ENCODE measurements at places on chromosomes 5 and 9.

DNA sequence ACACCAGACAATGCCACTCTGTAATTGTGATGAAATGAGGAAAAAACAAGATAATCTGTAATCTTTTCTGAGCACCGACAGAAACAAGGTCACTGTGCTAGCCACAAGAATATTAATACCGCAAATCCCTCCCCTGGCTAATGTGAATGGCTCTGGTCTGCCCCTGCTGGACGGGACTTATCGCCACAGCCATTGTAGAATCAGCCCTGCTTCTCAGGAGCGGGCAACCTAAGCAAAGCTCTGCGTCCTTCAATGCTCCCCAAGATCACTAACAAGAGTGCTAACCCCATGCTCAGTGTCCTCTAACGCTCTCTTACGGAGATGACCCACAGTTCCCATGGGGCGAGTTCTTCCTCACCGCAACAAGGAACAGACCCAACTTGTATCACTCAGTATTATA, 42.7 kb downstream of the OR2V1 start:
- no peak for DNase-seq

GRCh38 chr5:151741678-151742423, 16.6 kb downstream of the ATOX1 start:
- no peak for DNase-seq

DNA sequence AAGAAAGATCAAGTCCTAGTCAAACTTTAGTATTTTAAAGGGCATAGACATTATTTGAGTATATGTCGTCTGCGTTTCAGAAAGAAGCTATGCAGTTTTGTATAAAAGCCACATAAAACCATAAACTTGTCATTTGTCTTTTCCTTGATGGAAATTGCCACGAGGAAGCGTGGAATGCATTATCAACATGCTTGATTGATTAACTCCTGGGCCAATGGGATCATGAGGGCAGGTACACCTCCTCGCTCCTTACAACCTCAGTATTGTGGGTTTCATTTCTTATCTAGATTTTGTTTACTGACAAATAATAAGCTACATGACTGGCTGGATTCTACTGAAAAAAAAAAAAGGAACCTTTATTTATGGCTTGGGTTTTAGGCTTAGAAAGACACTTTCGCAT, 122.5 kb upstream of the RFX3 start:
- no peak for DNase-seq

GRCh38 chr9:63859475-63860215, 1425.4 kb downstream of the FOXD4L5 start:
- peak; percentile 22 for DNase-seq

DNA sequence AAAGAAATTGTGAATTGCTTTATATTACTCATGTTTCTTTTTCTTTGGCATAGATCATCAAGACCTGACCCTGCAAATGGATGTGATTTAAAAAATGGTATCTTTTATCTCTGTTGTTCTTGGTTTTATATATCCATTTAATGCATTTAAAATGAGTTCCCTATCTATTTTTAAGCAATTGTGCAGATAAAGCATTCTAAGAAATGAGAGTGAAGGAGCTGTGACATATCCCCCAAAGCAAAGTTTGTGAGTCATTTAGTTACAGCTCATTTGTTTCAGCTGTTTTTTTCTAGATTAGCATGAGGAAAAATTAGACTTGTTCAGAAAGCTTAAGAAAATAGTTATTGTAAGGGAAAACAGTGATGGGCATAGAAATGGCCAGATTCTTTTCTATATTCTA, 7.6 kb upstream of the ELOVL7 start:
- DNase-seq: no peak

DNA sequence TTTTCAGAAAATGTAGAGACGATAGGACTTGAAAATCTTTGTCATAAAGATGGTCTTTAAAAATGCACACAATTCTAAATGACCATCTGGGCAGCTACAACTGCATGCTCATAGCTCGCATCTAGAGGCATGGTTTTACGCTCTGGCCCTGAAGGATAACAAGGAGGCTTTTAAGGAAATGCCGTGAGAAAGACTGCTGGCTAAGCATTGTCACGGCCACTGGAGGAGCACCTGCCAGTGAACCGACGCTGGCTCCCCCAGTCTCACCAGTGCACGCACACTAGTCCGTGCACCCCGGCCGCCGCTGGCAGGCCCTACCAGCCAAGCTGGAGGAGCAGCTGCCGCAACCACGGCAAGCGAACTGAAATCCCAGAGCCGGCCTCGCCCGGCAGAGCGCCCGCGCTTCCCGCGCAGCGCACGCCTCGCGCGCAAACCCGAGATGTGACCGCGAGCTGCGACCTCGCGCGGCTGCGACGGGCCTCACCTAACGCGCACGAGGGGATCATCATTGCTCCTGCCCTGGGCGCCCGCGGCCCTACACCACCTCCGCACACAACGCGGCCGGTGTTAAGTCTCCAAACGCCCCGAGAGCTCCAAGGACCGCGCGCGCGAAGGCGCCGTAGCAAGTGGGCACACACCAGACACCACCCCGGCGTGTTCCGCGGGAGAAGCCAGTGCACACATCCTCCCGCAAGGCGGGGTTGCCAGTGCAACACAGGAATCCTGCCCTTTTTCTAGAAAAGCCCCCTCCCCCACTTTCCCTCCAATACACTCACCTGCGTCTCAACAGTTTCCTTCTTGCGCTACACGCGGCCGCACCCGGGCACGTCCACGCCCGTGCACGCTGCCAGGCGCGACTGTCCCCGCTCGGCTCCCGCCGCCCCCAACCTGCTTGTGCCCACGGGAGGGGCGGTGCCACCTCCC, 5.3 kb downstream of the ELAVL2 start:
- no peak for DNase-seq

DNA sequence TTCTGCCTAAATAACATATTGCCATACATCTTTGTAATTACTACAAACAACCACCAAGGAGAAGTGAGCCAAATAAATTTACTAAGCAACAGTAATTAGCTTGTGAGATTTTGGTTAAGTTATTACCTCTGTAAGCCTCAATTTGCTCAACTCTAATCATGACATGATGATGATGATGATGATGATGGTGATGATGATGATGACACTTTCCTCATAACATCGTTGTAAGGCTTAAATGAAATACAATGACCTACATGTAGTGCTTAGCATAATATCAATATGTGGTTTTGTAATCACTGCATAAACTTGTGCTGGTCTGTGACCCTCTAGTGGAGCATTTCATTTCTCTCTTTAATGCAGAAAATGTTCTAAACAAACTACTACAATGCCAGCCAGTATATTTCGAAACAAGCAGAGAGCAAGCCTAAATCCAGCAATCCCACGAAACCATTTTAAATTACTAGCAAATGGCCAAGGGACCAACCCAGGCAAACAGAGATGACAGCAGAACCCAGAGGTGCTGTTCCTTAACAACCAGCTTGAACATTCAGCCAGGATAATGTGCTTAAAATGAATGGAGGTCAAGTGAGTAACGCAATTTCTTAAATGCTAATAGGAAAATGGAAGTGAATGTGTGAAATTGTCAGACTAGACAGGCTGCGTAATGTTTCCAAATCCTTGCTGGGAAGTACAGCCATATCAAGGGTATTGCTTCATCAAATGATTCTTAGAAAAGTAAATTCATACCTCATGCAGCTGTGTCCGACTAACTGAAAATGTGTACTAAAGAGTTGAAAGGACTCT, 281.9 kb upstream of the PUM3 start:
- no peak for DNase-seq

DNA sequence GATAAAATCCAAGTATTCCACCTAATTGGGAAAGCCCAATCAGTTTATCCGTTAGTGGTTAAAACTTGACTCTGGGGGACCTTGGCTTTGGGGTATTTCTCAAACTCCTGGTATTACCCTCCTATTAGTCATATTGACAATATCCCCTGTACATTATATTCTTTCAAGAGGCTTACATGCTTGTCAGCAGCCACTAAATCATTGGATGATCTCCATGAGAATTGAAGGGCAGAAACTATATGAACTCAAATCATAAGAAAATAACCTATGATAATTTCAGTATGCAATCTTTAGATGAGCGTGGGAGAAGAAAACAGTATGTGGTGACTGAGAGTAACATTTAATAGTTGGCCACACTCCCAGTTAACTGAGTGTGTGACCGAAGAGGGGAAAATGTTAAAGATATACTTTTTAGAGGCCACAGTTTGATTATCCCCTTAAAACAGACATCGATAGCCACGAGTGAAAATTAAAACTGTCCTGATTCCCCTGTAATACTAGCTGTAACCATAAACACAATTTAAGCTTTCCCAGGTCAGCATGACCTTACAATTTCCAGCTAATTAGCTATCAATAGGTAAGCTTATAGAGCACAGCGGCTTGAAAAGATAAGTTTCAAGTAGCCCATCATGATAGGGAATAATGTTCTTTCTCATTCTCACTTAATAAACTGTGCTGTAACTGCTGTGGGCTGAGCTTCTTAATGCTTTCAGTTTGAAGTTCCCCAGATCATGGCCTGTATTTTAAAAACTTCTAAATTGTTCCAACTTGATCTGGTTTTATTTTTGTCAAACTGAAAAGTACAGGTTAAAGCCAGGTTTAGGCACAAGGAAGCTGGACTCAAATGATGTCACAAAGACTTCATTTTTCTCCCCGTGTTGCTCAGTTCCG, 58.6 kb downstream of the PUM3 start:
- no peak for DNase-seq

GRCh38 chr5:58674070-58674469, 91.2 kb downstream of the RAB3C start:
- no peak for DNase-seq

GRCh38 chr5:90022711-90023053, 386.9 kb downstream of the CETN3 start:
- DNase-seq: no peak

DNA sequence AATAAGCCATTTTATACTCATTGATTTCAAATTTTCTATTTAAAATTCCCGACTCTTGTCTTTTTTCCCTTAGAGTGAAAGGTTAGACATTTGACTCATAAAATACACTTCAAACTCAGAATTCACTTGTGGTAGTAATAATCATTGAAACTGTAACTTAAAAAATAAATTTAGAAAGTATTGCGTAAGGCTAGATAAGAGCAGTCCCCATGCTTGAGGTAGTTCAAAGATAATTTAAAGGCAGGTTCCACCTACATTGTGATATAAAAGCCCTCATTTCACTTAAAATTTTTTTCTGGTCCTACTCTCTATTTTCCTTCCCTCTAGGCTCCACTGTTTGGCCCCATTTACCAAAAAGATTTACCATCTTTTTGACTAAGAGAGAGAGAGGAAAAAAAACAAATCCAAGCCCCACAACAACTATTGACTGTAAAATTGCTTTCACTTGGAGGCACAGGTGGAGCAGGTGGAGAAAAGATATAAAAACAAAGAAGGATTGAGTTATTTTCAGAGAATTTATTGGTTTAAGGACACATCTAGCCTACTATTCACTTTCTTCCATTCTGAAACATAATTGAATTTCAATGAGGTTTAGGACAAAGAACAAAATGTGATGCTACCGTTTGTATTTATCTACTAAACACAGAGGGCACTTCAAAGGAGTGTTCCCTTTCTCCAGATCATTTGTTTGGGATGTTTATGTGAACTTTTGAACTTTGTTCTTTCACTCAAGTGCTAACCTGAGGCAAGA, 61.0 kb downstream of the FBXO4 start:
- no peak for DNase-seq

All from activated T-helper 1 cell treated with Interleukin-2 at 50 U/mL for 16 hours (primary cell).